Right cardiac atrium (tissue), 5 donors: ENCODE measurements at places on chromosomes 6 and 20. TPM values are rescaled to one million over a fixed set of nuclear protein-coding genes. Genes with fewer than 3 reads are reported as not detected.

APOM gene
- total RNA-seq: 0.85 TPM

ZSCAN23 gene
- 1.9 TPM for total RNA-seq

PRRT1 gene
- total RNA-seq: 1.5 TPM

TJAP1 gene
- 17.2 TPM for total RNA-seq

PNPLA1 gene
- total RNA-seq: not detected

SF3B5 gene
- 123 TPM for total RNA-seq

VSX1 gene
- total RNA-seq: 0.44 TPM

BPIFB4 gene
- not detected for total RNA-seq

TGM2 gene
- total RNA-seq: 1,246 TPM

SLC32A1 gene
- total RNA-seq: not detected

AGPAT4 gene
- total RNA-seq: 3.1 TPM

TFAP2D gene
- not detected for total RNA-seq

SMAP1 gene
- 31.8 TPM for total RNA-seq

MAPK13 gene
- 2.1 TPM for total RNA-seq

PROCR gene
- total RNA-seq: 21.8 TPM

HSPA12B gene
- total RNA-seq: 13.0 TPM

DLL1 gene
- 28.8 TPM for total RNA-seq

ULBP1 gene
- total RNA-seq: 0.21 TPM

FAM83C gene
- not detected for total RNA-seq

MLN gene
- total RNA-seq: not detected

DEFB124 gene
- not detected for total RNA-seq

SLC17A2 gene
- total RNA-seq: not detected

SOX18 gene
- total RNA-seq: 41.6 TPM

NUP153 gene
- total RNA-seq: 24.7 TPM

CLIC5 gene
- 125 TPM for total RNA-seq

GFOD1 gene
- total RNA-seq: 55.4 TPM

LST1 gene
- 13.7 TPM for total RNA-seq

HDGFL1 gene
- not detected for total RNA-seq

FRK gene
- total RNA-seq: 4.3 TPM

SLC22A3 gene
- 1.1 TPM for total RNA-seq
